ENCODE measurements at places on chromosomes 12 and 14. TPM values are rescaled to one million over a fixed set of nuclear protein-coding genes. Genes with fewer than 3 reads are reported as not detected.
A peak's percentile ranks its signal among the peaks of the same experiment; 100 is the strongest.

OR4E2 gene
- total RNA-seq, result not detected

DNA sequence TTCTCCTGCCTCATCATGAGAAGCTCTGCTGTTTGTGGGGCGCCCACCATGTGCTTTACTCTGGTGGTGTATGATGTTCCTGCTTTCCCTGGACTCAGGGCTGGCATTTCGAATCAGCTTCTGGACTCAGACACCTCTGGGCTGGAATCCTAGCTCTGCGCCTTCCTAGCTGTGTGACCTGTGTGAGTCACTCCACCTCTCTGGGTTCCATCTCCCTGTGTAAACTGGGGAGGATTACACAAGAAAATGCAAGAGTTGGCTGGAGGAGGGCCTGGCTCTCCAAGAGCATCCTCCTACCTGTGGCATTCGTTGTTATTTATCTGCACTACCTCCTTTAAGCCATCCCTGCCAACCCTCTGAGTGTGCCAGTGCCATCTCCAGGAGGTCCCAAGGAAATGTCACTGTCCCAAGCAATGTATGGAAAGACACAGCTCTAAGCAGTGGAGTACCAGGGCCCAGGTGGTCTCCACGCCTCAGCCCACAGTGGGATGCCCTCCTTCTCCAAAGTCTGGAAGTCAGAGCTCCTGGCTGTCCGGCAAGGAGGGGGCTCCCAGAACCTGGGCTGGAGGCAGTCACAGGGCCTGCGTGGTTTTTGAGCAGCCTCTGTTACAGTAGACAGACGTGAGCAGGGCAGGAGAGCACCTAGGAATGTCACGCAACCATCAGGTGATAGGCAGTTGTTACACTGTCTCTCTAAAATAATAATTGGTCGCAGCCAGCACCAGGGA, 7.3 kb upstream of the TNFAIP2 start:
- DNase-seq, result no peak

SMIM10L1 gene
- 7.9 TPM for total RNA-seq

DNA sequence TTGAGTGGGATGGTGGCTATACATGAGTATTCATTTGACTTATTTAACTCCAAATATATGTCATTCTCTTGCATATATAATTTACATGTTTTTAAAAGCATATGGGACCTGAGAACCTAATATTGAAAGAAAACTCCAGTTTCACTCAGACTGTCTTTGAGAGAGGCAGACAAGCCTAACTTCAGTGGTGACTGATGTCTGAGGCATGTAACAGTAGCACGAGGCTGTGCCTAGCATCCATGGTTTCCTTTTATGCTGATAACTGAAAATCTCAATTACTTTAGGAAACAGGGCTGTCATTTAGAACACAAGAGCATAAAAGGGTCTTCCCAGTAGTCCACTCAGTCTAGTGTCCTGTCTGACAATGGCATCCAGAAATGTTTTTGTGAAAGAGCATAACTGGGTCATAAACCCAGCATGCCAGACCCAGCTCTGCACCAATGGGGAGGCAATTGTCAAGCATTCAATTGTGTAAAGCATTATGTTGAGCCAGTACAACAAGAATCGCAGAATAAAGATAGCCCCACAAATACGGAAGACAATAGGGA, 24.3 kb downstream of the MAPK1IP1L start:
- DNase-seq, result no peak

GRCh38 chr12:7099290-7099996, 7.2 kb upstream of the C1R start:
- no peak for DNase-seq

DNA sequence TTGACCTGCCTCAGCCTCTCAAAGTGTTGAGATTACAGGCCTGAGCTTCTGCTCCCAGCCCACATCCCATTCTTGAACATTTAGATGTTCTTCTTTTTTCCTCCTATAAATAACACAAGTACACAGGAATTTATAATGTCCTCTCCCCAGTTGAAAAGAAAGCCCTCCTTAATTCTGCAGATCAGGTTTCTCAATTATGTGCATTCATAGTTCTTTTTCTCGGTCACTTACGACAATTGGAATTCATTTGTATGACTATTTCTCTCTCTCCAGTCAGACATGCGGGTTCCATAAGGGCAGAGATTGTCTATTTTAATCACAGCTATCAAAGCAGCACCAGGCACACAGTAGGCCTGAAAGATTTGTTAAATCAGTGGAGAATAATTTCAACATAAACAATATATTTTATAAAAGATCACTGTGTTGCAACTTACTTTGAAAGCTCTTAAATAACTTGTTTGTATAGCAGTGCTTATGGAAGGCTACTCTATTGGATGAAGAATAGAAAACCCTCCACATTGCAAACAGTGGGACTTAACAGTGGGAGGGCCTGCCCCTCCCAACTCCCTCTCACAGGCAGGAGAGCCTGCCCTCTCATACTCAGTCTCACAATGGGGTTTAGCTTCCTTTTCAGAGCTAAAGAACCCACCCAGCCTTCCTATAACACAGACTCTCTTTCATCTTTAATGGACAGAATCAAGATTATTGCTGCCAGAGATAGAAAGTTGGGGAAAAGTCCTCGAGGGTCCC, 84.1 kb upstream of the TRAF3 start:
- no peak for DNase-seq

IQSEC3 gene
- 0.06 TPM for total RNA-seq

- peak; percentile 5 for DNase-seq
Observed at GRCh38 chr12:31368666-31369361, 42.9 kb upstream of the SINHCAF start.

DNA sequence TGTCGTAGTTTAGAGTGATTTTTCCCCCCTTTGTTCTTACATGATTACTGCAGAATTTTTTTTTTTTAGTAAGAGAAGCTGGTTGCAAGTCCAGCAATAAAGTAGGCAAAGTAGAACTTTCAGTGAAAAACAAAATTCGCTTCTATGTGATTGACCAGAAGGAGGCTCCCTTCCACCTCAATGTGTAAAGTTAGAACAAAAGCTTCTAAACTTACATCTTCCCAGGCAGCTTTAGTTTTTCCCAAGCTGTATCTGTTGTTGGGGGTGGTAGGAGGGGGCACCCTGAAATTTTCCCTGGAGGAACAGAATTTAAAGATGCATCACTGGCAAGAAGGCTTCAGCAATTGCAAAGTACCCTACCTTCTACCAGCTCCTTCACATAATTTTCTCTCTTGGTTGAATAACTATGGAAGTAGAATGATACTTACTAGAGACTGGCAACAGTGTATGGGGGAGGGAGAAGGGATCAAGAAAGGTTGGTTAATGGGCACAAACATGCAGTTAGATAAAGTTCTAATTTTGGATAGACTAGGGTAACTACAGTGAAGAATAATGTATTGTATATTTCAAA, 87.3 kb upstream of the E2F7 start:
- peak; percentile 25 for DNase-seq

GRCh38 chr12:23631786-23632377, 317.6 kb downstream of the SOX5 start:
- no peak for DNase-seq

DNA sequence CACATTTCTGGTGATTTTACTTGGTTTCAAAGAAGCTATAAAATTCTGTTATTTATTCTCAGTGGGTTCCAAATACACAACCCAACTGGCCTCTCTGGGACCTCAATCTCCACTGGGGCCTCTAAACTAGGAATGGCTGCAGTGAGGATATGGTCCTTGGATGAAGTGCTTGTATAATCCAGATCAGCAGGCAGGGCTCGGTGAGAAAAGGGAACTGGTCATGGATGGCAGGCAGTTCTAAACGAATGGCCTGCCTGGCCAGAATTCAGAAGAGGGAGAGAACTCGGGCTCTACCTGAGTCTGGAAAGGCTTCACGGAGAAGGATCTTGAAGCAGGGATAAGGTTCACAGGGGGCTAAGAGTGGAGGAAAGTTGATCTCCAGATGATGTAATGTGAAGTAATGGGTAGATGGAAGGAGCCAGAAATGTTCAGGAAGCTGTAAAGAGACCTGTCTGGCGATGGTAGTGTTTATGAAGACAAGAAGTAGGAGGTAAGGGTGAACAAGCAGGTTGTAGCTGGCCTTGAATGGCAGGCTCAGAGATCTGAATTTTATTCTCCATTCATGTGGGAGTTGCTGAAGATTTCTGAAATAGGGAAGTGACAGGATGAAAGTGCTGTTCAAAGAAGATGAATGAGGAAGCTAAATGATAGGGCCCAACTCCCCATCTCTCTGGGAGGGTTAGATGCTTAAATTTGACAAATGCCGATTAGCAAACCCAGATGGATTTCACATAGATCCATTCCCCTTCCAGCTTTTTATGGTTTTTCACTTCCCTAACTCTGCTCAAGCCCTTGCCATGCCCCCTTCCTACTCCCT, 31.5 kb upstream of the ANO6 start:
- no peak for DNase-seq

DLGAP5 gene
- total RNA-seq, result 171 TPM

LAG3 gene
- total RNA-seq, result 0.33 TPM

GRIP1 gene
- 3.3 TPM for total RNA-seq

GRCh38 chr12:45235087-45236025, 19.5 kb downstream of the ANO6 start:
- peak; percentile 74 for DNase-seq

DNA sequence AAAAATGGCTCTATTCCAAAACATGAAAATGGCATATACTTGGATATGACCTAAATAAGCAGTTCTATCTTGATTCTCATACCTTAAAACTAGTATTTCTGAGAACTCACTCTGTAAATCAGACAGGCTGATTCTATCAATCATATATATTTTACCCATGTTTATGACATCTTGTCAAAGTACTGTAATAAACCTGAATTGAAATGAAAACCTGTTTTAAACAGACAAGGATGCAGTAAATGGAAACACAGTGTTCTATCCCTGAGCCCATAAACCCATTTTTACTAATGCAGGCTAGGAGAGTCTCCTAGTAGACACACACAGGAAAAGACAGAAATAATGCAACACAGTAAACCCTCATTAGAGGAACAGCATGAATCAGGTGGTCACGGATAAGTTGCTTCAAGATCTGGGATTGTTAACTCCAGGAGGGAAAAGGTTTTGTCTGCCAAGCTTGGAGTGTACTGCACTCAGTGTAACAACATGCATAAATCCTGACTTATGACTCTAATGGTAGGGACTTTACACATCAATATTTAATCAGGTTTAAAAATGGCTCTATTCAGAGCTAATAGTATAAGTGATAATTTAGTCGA, 93.6 kb upstream of the CPNE8 start:
- DNase-seq, result no peak

DNA sequence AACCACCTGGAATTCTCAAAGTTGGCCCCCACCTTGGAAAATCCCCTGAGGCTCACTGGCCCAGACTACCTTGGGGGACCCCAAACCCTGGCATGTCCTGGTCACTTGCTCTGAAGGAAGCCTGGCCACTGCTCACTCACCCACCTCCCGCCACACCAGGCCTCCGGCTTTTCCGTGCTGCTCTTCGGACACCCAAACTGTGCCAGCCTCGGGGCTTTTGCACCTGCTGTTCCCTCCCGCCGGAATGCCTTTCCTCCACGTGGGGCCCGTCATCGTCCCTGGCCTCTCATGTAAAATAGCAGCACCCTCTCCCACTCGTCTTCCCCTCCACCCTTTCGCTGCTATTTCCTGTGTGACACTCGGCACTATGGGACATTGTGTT, 87.2 kb upstream of the NCOR2 start:
- DNase-seq, result no peak

SYT1 gene
- 0.45 TPM for total RNA-seq

GRCh38 chr12:130336723-130337487, 782 bp upstream of the PIWIL1 start:
- DNase-seq, result no peak

GRCh38 chr12:93624595-93625294, 52.3 kb downstream of the SOCS2 start:
- peak; percentile 85 for DNase-seq

DNA sequence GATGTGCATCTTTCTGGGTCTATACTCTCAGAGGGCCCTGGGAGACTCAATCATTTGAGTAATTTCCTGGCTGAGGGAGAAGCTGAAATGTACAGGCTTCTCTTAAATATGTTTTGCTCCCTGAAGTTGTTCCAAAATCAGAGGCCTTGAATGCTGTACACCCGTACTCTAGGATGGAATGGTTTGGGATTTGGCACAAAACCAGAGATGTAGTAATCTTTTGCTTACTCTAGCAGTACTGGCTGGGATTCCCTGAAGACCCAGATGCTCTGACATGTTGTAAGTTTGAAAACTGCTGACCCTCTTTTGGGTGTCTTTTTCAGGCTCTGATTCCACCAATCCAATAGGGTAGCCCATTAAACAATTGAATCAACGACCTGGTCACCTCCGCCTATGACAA, 10.4 kb downstream of the ACACB start:
- no peak for DNase-seq

IL31 gene
- not detected for total RNA-seq

KRT6A gene
- total RNA-seq, result not detected

DNA sequence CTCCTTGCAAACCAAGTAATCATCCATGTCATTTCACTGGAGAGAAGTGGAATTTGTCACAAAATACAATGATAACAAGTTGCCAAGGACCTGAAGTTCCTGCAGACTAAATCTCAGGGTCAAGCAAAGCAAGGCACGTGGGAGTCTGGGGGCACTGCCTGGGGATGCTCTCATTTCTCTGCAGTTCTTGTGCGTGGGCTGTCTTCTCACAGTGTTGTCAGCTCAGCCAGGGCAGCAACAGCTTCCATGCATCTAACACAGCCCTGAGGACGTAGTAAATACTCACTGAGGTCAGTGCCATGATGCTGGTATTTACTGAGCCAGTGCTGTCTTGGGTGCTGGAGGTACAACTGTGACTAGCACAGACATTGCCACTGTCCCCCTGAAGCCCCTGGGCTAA, 62.9 kb upstream of the CMKLR1 start:
- DNase-seq, result no peak

APOF gene
- total RNA-seq, result 0.40 TPM

GRCh38 chr14:68520637-68521556, 272.0 kb downstream of the ZFP36L1 start:
- peak; percentile 72 for DNase-seq

All from Daoy (cell line).